ENCODE measurements at places on chromosomes 5 and 9.

- no peak for DNase-seq
Measured at GRCh38 chr9:114902786-114903524, 27.4 kb downstream of the TNFSF8 start.

- DNase-seq: peak; percentile 56
Measured at GRCh38 chr5:93580063-93580926, 724 bp downstream of the NR2F1-AS1 start.

DNA sequence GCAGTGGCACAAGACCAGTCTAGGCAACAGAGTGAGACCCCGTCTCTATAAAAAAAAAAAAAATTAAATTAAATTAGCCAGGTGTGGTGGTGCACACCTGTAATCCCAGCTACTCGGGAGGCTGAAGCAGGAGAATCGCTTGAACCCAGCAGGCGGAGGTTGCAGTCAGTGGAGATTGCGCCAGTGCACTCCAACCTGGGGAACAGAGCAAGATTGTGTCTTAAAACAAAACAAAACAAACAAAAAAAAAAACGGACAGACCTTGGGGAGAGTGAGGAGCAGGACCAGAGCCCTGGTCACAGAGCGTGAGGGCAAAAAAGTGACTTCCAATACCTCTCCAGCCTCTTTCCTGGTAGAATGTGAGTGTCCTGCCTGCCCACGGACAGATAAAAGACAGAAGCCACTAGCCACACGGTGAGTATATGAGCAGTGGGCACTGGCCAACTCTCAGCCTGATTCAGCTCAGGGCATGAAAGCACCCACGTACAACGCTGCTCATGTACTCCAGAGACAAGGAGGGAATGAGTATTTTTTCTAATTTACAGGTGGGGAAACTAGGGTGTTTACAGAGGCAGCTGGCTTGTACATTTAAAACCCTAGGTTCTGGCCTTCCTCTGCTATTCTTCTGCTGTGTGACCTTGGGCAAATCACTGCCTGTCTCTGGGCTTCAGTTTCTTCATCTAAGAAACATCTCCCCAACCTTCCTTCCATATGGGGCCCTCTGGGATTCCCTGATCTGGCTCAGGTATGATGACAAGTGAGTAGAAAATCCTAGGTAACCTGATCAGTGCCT, 1.8 kb downstream of the OLFML2A start:
- DNase-seq: no peak

DNA sequence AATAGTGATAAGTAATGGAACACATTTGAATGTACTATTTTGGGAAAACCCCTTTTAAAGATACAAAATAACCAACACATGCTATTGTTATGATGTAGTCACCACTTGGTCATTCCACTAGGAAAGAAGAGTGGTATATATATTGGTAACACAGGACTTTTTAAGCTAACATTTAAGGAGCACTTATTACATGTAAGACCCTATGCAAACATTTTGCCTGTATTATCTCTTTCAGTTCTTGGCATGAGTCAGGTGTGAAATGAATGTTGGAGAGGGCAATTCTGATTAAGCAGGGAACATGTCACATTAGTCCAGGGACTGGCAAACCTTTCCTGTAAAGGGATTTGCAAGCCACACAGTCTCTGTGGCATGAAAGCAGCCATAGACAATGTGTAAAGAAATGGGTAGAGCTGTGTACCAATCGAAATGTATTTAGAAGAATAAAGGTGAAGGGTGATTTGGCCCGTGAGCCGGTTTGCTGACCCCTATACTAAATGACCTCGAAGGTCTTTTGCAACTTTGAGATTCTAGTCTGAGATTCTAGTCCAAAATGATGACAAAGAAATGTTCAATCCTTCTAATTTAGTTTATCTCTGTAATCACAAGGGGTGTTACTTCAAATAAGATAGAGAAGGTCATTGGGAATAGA, 15.3 kb downstream of the ABLIM3 start:
- DNase-seq: peak; percentile 43

GRCh38 chr9:90946982-90947381, 145.4 kb downstream of the SYK start:
- DNase-seq: no peak

GRCh38 chr5:41955432-41956024, 30.4 kb downstream of the FBXO4 start:
- DNase-seq: no peak

GRCh38 chr5:143432658-143433239, 29.3 kb upstream of the NR3C1 start:
- DNase-seq: no peak

GRCh38 chr9:108117795-108118194, 628.2 kb upstream of the KLF4 start:
- DNase-seq: peak; percentile 66

- no peak for DNase-seq
Measured at GRCh38 chr5:149793256-149793550, 63.1 kb downstream of the PPARGC1B start.

DNA sequence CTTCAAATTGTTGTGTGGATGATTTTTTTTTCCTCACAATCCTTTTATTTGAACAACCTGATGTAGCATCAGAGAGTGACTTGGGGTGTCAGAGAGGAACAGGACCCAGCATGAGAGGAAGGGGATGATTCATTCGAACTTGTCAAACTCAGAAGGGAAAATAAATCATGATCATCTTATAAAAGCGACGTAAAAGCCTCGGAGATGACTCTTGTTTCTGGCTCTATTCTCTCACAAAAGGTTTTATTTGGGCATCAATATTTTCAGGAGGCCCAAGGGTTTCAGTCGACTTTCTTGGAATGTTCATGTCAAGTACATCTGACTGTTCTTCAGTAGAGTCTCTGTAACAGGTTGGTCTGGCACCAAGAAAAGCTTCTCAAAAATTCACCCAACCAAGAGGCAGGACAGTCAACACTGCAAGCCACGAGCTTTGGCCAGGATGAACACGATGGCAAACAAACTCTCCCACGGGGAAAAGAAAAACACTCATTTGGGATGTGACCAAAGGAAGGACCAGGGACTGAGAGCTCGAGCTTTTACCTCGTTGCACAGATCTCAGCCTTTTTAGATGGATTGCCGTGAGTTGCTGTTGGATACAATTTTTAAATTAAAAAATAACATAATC, 55.1 kb downstream of the ANKH start:
- peak; percentile 88 for DNase-seq

DNA sequence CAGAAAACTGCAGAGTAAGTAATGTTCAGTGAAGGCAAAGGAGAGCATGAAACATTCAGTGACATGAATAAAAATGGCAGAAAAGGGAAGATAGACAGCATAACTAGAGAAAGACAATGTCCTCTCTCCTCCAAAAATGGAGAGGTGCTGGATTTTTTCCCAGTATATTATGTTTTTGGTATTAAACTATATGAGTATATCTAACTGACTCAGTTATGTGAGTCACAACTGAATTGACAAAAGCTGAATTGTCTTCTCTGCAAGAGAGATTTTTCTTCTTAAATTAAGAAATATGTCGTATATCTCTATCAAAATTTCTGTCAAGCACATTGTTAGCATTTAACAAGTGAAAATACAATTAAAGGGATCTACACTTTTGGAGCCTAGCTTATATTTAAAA, 375.1 kb downstream of the CHSY3 start:
- no peak for DNase-seq

DNA sequence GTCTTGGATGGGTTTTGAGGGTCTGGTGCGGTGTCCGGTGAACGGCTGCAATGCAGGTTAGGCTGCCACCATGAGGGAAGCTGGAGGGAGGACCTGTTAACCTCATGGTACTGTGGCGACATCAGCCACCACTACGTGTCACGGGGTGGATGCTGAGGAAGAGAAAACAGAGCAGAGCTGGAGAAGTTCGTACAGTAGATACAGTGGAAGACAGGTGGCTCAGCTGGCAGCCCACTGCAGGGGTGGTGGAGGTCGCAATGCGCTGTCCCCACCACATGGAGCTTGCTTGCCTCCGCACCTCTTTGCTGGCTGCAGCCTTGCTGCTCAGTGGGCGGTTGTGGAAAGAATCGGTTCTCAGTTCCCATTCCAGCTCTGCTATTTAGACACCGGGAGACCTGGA, 2.8 kb downstream of the DCANP1 start:
- DNase-seq: no peak

- DNase-seq: no peak
Measured at GRCh38 chr9:93500571-93501298, 47.4 kb upstream of the FAM120AOS start.

DNA sequence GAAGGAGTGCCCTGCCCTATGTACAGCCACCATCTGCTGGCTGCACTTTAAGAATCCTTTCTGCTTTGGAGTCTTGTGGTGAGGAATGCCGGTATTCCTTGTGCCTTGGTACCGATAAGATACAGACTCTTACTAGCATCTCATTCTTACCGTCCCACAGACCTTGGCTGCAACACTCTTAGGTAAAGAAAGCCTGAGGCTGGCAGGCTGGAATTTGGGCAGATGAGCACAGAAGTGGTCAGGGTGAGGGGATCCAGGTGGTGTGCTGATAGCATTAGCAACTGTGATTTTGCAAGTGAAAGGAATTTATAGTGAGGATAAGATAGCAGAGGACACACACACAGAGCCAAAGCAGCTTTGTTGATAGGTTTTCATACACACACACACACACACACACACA, 198.1 kb downstream of the ENC1 start:
- no peak for DNase-seq

- DNase-seq: no peak
Measured at GRCh38 chr5:38099205-38100168, 158.9 kb upstream of the EGFLAM start.

- DNase-seq: no peak
Measured at GRCh38 chr5:82295959-82296531, 17.9 kb upstream of the RPS23 start.

GRCh38 chr5:169152453-169152852, 148.5 kb downstream of the SLIT3 start:
- DNase-seq: no peak

- DNase-seq: no peak
Measured at GRCh38 chr9:131875828-131876485, 136.1 kb upstream of the RAPGEF1 start.

DNA sequence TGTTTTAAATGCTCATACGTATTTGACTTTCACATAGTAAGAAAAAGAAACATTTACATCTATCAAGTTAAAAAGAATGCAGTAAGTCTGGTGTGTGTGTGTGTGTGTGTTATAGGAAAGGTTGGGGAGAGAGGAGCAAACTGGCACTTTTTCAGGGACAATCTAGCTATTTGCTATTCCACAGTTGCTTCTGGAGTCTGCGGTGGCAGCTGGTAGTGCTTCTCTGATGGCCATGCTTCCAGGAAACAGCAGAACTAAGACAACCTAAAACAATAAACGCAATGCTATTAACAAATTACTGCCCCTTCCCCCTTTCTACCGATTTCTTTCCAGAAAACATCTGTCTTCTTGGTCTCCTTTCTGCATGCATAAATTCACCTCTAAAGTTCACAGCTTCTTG, 70.0 kb upstream of the CDH10 start:
- DNase-seq: peak; percentile 5

GRCh38 chr9:121727295-121728020, 76.0 kb downstream of the DAB2IP start:
- no peak for DNase-seq

- DNase-seq: no peak
Measured at GRCh38 chr5:59694411-59694810, 199.1 kb downstream of the PDE4D start.

GRCh38 chr5:128441165-128441564, 96.9 kb downstream of the FBN2 start:
- DNase-seq: no peak

GRCh38 chr5:72133212-72133990, 26.1 kb downstream of the MAP1B start:
- DNase-seq: no peak

DNA sequence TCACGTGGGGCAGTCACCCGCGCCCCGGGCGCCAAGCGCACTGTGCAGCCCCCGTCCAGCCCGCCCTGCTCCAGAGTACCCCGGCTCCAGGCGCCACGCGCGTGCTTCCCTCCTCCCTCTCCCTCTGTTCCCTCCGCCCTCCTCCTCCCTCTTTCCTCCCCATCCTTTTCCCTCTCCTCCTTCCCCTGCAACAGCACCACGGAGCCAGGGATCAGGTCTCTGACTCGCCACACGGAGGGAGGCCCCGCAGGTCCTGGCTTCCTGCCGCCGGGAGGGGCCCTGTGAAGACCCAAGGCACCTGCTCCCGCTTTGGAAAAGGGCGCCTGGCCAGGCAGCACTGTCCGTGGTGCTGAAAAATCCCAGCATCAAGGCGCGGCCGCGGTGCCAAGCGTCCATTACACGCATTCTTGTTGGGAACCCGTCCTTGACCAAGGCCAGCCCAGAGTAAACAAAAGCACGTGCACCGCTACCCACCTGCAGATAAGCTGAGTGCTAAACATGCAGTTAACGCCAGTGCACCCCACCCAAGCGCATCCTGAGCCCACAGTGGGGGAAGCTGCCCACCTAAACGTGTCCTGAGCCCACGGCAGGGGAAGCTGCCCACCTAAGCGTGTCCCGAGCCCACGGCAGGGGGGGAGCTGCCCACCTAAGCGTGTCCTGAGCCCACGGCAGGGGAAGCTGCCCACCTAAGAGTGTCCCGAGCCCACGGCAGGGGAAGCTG, 21.7 kb downstream of the SLC6A18 start:
- DNase-seq: peak; percentile 13

DNA sequence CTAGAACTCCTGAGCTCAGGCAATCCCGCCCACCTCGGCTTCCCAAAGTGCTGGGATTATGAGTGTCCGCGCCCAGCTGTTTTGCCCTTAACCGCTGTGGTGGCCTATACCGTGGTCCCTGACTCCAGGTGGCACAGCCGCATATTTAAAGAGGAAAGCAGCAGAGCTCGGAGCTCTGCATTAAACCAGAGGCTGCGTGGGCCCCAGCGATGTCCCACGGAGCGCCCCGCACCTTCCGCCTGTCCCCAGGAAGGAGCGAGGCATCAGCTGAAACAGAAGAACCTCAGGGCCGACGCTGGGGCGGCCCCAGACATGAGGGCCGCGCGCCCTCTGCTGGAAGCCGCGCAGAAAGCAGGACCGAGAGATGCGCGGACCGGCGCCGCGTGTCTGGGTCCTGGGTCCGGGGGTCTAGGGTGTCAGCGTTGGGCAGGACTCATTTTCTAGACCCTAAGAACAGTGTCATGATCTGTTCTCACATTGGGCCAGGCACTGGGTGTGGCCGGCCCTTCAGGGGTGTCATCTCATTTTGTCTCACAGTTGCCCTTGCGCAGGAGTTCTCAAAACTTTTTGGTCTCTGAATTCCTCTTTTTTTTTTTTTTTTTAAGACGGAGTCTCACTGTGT, 37.7 kb downstream of the LAMC3 start:
- peak; percentile 53 for DNase-seq

- no peak for DNase-seq
Measured at GRCh38 chr9:122191584-122191983, 31.9 kb downstream of the MORN5 start.

DNA sequence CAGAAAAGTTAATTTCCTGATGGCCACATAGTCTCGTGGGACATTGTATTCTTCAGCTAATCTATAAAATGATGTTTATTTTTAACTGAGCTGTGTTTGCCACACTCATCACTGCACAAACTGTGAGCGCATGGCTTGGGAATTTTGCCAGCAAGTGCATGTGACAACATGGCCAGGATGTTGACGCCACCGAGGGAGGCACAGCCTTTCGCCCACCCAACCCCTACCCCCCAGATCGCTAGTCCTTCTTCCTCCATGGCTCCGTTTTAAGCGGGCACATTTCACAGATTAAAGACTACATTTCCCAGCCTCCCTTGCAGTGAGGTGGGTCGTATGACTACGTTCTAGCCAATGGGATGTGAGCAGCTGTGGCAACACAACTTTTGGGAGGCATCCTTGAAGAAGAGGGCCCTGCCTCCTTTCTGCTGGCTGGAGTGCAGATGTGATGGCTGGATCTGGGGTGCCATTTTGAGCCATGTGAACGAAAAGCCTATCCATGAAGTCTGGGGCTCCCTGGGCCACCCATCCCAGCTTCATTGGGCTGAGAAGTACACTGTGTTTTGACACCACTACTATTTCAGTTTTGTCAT, 7.9 kb downstream of the NRARP start:
- DNase-seq: peak; percentile 23

- DNase-seq: no peak
Measured at GRCh38 chr5:155728146-155728856, 598.7 kb upstream of the SGCD start.

Data from G401 (cell line).